MV-4-11 (cell line): ENCODE measurements at places on chromosomes 3 and 15.

- DNase-seq, result no peak
Observed at GRCh38 chr3:18500322-18500721, 75.2 kb upstream of the SATB1 start.

DNA sequence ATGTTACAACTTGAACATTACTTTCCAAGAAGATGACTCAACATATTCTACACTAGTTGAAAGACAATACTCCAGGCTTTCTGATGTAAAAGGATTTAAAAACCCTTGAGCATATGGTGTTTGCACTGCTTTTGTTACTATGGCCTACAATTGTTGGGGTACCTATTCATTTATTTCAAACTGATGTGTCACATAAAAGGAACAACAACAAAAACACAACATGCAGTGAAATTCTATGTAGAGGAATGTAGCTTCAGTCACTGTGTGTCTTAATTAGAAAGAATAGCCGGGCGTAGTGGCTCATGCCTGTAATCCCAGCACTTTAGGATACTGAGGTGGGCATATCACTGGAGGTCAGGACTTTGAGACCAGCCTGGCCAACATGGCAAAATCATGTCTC is 1.6 kb downstream of the SPATA16 start:
- no peak for DNase-seq

GRCh38 chr3:13461169-13462124 is 18.7 kb upstream of the HDAC11 start:
- DNase-seq, result no peak

DNA sequence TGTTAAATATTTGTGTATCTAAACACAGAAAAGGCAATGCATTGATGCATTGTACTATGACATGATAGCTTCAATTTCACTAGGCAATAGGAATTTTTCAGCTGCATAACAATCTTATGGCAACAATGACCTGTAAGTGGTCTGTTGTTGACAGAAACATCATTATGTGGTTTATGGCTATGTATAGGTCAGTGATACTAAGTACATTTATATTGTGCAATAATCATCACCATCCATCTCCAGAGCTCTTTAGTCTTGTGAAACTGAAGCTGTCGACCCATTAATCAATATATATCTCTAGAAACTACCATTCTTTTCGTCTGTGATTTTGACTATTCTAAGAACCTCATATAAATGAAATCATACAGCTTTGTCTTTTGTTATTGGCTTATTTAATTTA is 200.1 kb upstream of the ZNF717 start:
- no peak for DNase-seq

- peak; percentile 55 for DNase-seq
Observed at GRCh38 chr15:33086500-33087121, 107.9 kb downstream of the FMN1 start.

- DNase-seq, result peak; percentile 76
Observed at GRCh38 chr3:161500068-161500796, 3.6 kb downstream of the OTOL1 start.

DNA sequence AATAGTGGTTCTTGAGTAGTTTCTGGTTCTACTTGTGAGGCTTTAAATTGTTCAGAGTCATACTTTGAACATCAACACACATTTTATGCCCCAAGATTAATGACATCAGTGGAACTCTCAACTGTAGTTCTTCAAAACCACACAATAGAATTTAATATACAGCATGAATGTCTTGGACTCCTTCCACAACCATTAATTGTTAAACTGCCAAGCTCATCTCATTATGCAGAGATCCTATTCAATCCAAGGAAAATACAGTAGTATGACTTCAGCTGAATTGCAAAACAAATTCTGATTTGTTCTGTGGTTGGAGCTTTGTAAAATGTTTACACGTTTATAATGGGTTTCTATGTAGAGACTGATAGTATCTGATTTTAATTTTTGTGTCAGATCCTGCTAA is 199.2 kb upstream of the SLC2A2 start:
- no peak for DNase-seq

GRCh38 chr3:71022551-71023335 is 560.8 kb downstream of the FOXP1 start:
- DNase-seq, result no peak

DNA sequence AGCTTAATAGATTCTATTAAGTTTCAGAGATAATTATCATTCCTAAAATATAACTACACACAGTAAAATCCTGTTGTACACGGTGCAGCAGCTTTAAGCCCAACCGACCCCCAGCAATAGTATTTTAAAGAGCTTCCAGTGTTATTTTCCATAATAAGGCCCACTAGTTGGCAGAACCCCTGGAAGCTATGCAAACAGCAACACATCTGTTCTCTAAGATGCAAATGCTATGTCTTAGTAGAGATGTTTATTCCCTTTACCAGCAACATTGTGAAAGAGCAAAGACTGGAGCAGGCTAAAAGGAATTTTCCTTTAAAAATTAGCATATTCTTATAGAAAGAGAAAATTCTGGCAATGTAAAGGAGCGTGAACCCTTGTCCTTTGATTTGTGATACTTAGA is 819.7 kb upstream of the ALCAM start:
- DNase-seq, result no peak

DNA sequence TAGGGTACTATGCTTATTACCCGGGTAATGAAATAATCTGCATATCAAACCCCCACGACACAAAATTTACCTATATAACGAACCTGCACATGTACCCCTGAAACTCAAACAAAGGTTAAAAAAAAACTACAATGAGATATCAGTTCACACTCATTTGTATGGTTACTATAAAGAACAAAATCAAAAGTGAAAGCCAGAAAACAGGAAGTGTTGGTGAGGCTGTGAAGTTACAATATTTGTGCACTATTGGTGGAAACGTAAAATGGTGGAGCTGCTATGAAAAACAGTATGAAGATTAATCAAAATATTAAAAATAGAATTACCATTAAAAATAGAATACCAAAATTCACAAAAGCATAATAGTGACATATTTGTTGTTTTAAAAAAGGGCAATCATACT is 128.9 kb downstream of the ZIC1 start:
- peak; percentile 62 for DNase-seq

- no peak for DNase-seq
Observed at GRCh38 chr15:74618841-74619596, 3.4 kb downstream of the CLK3 start.

DNA sequence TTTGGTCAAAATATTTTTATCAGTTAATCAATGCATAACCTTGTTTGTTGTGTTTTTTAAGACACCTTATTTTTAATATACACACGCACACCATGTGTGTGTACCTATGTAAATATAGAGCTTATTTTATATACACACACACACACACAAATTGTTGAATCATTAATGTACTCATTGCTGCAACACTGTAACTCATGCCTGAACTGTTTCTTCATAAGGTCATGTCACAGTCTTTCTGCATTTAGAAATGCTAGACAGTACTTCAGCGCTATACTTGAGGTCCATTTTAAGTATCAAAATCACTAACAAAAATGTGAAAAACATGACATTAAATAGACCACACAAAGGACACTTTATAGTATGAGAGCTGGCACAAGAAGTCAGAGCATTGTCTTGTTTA is 589.4 kb downstream of the SI start:
- DNase-seq, result no peak

DNA sequence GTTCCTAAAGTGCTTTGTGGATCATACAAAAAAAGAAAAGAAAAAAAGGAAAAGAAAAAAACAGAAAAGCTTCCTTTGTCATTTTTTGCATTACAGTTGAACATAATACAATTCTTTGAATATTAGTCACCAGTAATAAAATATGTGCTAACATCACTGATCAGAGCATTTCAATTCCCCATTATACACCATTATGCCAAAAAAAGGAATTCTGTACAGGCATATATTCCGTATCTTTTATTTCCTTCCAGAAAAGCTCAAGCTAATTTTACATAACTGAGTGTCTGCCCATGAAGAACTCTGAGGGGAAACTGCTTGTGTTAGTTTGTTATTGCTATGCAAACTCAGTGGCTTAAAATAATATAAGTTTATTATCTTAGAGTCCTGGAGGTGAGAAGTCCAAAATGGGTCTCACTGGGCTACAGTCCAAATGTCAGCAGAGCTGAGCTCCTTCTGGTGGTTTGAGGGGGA is 377.9 kb downstream of the GAP43 start:
- DNase-seq, result no peak

DNA sequence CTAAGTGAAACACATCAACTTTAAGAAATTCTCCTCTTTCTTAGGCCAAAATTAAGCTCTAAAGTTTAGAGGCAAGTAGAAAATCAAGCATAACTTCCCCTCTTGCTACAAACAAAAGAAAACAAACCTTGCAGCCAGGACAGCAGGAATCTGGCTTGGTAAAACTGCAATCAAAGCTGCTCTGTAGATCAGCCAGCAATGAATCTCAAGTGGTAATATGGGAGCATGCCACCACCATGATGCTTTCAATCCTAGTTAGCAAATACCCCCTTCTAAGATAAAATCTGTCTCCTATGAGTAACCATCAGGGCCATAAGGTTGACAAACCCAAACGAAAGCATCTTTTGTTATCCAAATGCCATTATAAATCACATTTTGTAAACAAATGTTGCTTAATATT is 208.3 kb upstream of the PLSCR5 start:
- DNase-seq, result no peak

- DNase-seq, result peak; percentile 75
Observed at GRCh38 chr3:30941342-30941741, 46.9 kb upstream of the GADL1 start.

DNA sequence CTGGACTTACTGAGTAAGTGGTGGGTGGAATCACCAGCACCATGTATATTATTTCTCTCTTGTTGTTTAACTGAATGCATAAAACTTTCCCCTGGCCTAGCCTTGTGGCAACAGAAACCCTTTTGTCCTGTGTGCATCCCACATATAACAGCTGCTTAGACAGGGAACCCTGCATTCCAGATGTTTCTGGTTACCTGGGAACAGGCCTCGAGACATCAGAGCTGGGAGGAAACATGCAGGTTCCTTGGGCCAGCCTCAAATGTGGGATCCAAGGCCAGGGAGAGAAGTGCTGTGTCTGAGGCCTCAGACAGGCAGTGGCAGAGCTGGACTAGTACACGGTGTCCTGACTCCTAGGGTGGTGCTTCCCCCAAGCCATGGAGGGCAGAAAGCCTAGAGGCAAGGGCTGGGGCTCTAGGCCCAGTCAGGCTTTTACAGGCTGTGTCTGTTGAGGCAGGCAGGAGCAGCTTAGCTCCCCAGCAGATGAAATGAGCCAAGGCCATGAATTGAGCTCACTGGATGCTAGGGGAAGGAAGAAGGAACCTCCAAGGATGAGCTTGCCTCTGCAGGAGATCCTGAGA is 57.7 kb downstream of the ITGA11 start:
- DNase-seq, result no peak

GRCh38 chr3:29203851-29204250 is 77.0 kb upstream of the RBMS3 start:
- DNase-seq, result no peak
